Activated effector memory CD4-positive, alpha-beta T cell treated with Interleukin-2 at 50 U/mL for 16 hours (primary cell): ENCODE measurements at places on chromosomes 4 and X.

- DNase-seq, result no peak
Observed at GRCh38 chrX:56793521-56794320, 64.7 kb downstream of the NBDY start.

DNA sequence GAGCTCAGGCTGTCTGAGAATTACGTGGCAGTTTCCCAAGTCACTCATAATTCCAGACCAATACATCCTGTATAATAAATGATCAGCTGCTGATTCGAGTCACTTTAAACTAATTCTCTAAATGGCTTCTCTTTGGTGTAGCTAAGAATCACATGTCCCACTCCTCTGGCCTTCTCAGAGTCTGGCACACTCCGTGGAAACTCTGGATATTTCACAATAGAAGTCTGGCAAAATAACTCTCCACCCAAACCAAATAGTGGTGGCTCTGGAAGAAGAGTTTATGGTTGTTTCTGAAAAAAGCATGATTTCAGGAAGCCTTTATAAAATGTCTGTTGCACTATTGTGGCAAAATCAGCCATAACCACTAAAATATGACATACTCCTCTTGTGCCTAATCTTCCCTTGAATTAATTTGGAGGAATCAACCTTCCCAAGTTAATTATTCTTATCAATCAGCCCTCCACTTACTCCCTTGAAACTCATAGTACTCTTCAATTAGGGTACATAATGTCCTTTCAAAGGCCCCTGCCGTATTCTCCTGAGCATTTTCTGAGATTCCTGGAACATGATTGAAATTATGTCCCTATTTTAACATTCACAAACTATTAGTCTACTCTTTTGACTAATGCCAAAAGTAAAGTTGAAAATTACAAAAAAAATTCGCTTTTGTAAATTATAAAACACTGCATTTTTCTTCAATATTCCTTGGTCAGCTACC lies 991.6 kb downstream of the FAT4 start:
- no peak for DNase-seq

DNA sequence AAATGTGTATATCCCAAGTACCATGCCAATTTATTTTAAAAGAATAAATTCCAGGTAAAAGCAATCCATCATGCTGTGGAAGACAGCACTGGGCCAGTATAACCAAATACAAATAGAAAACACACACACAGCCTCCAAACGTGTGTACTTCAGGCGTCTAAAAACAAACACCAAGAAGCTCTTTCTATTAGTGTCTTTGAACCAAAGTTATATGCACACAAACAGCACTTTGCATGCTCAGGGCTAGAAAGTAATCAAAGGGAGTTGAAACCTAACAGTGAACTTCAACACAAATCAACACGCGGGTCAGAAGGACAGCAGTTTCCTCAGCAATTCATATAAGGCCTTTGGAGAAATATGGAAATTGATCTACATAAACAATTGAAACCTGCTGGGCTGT lies 15.4 kb downstream of the GASK1B start:
- no peak for DNase-seq

DNA sequence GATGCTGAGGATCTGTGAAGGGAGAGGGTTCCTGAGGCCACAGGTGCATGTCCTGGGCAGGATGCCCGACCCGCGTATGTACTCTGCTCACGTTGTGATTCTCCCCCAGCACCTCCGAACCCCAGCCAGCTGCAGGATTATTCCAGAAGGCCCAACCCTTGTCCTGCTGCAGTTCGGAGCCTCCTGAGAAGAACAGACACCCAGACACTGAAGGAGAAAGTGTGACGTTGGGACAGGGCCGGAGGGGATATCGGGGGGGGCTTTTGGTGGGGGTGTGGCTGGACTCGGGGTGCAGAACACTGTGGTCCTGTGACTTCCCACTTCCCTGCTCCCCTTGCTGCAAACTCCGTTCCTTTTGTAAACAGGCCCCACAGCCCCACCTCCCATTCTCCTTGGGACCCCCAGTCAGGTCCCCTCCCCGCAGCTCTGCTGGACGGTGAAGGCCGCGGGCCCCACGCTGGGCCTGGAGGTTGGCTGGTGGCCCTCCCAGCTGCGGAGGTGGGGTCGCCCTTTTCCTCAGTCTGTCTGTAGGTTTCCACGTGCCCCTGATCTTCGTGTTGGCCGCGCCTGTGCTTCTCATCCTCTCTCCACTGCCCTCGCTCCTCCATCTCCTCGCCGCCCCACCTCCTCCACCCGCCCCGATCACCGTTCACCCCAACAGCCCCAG lies 83.0 kb upstream of the ADRA2C start:
- no peak for DNase-seq

GRCh38 chr4:10153161-10153560 lies 36.6 kb upstream of the WDR1 start:
- DNase-seq, result no peak

- DNase-seq, result no peak
Observed at GRCh38 chrX:48086082-48086481, 14.6 kb upstream of the ZNF630 start.

- no peak for DNase-seq
Observed at GRCh38 chr4:121454251-121454979, 73.6 kb upstream of the QRFPR start.

DNA sequence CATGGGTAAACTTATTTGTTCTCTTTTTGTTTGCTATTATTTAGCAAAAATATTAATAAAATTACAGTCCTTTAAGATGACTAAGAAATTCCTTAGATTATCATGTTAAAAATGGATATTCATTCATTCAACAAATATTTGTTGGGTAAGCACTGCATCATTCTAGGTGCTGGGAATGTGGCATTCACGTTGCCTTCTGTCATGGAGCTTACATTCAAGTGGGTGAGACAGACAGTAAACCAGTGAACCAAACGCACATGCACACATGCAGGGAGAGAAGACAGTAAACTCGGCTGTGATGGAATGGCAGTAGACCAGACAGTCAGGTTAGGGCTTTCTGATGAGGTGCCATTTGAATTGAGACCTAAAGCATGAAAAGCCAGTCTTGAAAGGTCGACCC lies 91.8 kb downstream of the STOX2 start:
- no peak for DNase-seq

- no peak for DNase-seq
Observed at GRCh38 chr4:137700751-137701150, 168.5 kb upstream of the PCDH18 start.

DNA sequence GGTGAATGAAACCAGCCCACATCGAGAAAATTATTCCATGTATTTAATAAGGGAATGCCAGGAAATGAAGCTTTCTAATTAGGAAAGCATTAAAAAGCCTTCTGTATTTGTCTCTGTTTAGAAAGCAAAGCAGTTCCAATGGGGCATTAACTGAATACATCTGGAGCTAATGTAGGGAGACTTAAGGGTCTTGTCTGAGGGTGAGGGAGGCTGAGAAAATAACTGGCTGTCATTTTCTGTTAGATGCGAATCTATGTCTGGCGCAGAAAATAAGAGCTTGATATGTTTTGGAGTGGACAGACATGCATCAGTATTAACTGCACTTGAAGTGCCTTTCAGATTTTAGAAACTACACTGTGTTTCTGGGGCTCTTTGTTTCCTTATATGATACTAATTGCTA lies 111.3 kb downstream of the KLHL8 start:
- no peak for DNase-seq

DNA sequence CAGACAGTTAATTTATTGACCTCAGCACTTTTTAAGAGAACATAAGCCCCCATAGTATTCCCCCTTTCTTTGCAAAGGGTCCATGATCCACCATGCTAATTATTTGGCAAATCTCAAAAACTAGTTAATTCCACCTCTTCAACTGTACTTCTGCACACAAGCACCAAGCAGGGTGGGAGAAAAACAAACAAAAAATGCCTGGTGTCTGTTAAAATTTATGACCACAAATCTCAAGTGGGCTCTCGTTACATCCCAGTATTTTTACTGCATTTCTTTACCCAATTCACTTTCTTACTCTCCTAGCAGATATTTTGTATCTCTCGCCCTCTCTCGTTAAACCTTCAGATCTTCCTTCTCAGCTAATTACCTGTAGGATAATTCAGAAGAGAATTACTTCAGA lies 6.1 kb downstream of the ARSJ start:
- no peak for DNase-seq

DNA sequence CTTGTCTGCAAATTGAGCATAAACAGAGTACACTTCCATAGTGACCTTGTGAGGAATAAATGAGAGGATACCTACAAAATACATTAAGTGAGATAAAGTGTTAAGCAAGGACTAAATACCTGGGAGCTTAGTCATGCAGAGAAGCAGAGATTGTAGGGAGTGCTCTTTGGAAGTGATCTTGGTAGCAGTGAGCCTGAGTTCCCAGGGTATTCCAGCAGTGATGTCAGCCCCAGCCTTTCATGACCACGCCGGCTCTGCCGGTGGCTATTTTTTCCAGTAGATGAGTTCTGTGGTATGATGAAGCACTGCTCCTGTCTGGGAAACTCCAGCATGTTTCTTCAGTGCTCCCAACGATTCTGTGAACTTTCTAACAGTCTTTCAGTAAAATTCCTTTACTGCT lies 391.5 kb upstream of the IGFBP7 start:
- no peak for DNase-seq

DNA sequence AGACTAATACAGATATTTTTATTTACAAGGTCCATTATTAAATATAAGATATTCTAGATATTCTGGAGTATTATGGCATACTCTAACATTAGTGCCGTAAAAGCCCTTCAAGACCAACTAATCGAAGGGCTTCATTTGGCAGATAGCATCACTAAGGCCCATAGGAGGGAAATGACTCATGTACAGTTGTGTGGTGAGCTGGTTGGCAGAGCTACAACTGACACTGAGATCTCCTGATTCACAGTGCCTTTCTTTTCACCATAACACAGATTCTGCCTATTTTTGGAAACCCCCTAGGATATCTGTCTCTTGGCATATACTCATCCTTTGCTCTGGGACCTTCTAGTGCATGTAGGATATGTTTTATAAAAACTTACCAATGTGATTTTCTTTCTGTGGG lies 201.7 kb upstream of the AFF2 start:
- DNase-seq, result no peak

- no peak for DNase-seq
Observed at GRCh38 chr4:110815950-110816349, 193.1 kb upstream of the PITX2 start.
